ENCODE measurements at places on chromosomes 11 and 22.

- DNase-seq = no peak
Measured at GRCh38 chr22:50165436-50166123, 5.0 kb upstream of the PANX2 start.

DNA sequence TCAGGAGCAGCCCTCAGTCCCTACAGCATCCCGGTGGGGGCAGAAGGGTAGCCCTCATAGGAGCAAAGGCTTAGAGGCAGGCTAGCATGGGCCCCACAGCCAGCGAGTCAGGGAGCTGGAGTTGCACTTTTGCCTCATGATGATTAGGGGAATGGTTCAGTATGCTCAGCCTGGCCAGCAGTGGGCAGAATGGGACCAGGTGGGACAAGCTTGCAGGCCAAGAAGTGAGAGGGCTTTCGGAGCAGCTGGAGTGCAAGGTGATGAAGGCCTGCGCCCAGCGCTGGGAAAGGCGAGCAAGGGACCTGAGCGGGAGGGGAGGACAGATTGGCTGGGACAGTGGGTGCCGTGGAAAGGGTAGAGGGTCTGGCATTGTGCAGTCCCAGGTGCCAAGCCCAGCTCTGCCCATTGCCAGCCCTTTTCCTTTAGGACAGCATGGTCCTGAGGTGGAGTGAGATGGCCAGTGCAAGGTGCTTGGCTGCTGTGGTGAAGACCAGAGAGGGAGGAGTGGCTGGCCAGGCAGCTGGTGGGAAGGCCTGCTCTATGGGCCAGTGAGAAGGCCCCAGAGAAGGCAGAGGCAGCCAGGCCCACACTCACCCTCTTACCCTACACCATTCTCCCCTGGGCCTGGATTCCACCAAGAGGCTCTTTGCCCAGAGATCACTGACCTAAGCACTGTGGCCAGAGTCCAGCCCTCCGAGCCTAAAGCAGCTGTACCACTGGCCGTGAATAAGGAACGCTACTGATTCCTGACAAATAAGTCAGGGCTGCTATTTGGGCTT is 47.9 kb upstream of the SUSD2 start:
- no peak for DNase-seq

DNA sequence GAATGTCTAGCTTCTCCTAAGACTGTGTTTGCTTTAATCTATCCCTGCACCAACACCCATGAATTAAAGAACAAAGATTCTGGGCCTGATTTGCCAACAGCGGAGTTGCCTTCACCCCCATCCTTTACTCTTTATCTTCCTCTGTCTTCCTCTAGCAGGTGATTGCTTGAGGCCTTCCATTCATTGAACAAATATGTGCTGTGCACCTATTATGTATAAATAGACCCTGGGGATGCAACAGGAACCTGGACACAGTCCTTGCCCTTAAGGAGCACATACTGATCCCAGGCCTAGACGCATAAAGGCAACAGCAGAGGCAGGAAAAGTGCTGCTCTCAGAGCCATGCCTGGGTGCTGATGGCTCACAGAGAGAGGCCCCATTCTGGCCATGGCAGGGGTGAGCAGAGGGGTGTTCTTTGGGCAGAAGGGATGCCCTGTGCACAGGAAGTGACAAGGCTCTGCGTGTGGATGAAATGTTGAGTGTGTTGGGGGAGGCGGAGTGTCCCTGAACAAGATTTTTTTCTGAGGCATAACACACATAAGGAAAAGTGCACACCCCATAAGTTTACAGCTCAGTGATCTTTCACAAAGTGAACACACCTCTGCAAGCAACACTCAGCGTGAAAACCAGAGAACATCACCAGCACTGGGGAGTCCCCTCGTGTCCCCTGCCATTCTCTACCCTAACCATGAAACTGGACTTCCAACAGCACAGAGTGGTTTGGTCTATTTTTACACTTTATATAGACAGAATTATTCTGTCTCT is 145.9 kb downstream of the GRIK4 start:
- DNase-seq = no peak

DNA sequence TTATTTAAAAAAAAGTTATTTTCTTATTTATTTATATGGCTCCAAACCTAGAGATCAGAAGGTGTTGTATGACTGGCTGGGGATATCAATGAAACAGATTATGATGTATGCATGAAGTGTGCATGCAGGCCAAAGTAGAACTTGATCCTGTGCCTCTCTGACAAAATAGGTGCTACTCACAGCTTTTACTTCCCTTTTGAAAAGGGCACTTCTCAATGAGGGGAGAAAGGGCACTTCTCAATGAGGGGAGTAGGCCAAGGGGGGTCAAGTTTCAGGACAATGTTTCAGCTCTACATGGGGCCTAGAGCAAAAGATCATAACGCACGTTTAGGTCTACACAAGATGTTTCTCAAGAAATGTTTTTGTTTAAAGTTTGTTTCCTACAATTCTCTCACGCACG is 397.5 kb downstream of the ETS1 start:
- DNase-seq = no peak

- peak; percentile 65 for DNase-seq
Measured at GRCh38 chr11:38089726-38090125, 1491.7 kb upstream of the RAG2 start.

GRCh38 chr11:44711113-44711786 is 15.5 kb upstream of the TSPAN18 start:
- no peak for DNase-seq

DNA sequence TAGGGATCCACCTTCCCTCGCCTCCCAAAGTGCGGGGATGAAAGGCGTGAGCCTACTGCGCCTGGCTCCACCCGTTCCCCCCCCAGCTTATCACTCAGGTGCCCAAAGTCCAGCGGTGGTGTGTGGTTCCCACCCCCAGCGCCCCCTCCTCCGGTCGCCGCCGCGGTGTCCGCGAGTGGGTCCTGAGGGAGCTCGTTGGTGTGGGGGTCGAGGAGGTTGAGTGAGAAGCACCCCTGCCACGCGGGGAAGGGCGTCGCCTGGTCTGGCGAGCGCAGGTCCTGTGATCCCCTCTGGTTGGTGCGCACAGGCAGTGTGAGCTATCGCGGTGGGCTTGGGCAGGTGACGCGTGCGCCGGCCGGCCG is 3900.6 kb upstream of the OR11H1 start:
- DNase-seq = no peak

GRCh38 chr11:34242037-34242625 is 115.7 kb downstream of the ABTB2 start:
- DNase-seq = no peak

DNA sequence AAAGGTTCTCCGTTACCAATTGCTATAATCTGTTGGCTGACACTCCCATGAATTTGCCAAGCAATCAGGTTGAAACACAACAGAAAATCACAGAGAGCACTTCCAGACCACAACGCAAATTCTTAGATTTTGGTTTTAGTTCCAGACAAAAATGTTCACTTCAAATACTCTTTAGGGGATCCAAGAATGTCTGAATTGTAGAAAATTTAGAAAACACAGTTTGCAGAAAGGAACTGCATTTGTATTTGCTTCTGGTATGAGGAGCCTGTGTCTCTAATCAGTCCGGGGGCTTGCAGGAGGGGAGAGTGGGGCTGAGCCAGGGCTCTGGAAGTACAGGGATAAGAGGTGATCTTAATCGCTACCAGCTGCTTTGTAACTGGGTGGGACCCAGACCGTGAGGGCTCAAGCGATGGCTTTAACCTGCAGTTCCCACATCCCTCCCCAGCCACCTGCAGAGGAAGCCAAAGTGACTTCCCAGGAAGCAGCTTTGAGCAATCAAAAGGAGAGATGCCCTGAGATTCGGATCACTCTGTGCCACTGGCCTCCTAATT is 18.7 kb downstream of the SCUBE2 start:
- DNase-seq = no peak

GRCh38 chr22:44702479-44703198 is 635 bp downstream of the PRR5 start:
- peak; percentile 85 for DNase-seq

DNA sequence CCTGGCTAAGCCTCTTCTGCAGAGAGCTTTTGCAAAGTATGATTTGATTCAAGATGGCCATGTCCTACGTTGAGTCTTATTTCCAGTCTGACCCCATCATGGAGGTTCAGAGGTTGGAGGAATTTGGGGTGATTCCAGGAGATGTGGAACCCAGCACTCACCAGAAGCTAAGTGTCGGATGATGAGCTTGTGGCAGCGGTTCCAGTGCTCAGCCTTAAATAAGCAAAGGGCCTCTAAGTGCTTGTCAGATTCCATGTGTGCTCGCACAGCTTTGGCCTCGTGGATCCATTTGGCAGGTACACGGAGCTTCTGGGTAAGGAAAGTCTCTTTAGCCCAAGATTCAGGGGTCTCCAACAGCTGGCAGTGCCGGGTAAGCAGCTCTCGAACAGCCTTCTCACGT is 11.9 kb upstream of the CHRNA10 start:
- no peak for DNase-seq

GRCh38 chr11:3213659-3214419 is 4.8 kb downstream of the MRGPRG start:
- DNase-seq = no peak

GRCh38 chr22:20112623-20113511 is 3.0 kb upstream of the RANBP1 start:
- no peak for DNase-seq

GRCh38 chr22:42131562-42131961 is 952 bp upstream of the CYP2D6 start:
- no peak for DNase-seq

DNA sequence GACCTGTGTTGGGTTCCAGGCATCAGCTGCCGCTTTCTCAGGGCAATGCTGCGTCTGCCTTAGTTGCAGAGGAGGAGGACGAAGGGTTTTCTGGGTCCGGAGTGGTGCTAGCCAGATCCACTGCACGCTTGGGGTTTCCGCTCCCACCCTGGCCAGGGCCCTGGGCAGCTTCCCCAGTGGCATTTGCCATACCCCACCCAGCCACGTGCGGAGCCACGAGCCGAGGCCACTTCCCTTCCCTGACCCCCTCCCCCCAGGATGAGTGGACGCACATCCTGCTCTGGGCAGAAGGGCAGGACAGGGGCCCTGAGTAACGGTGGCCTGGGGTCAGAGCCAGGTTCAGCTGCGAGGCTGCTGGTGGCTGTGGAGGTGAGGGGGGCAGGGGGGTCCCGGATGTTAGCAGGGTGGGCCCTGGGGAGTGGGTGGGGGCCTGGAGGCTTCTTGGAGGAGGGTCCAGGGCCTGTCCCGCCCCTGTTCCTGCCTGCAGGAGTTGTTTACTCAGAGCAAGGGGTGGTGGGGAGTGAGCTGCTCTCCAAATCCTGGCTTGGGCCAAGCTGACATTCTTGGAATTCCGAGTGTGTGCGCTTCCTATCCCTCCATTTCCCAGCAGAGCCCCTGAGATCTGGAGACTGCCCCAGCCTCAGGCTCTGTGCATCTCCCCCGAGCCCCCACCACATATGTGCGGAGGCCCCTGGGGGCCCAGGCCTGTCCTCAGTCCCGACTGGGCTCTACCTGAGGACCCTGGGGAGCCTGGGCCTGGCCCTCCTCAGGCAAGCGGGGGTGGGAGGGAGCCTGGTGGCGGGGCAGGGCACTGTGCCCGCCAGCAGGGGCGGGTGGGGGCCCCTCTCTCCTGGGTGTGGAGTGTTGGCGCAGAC is 1.4 kb downstream of the TSPAN4 start:
- DNase-seq = peak; percentile 94

DNA sequence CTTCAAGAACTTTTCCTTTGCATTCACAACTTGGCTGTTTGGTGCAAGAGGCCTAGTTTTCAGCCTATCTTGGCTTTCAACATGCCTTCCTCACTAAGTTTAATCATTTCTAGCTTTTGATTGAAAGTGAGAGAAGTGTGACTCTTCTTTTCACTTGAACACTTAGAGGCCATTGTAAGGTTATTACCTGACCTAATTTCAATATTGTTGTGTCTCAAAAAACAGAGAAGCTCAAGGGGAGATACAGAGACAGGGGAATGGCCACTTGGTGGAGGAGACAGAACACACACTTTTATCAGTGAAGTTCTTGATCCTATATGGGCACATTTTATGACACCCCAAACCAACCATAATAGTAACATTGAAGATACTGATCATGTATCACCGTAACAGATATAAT is 532.3 kb downstream of the DLG2 start:
- DNase-seq = no peak

DNA sequence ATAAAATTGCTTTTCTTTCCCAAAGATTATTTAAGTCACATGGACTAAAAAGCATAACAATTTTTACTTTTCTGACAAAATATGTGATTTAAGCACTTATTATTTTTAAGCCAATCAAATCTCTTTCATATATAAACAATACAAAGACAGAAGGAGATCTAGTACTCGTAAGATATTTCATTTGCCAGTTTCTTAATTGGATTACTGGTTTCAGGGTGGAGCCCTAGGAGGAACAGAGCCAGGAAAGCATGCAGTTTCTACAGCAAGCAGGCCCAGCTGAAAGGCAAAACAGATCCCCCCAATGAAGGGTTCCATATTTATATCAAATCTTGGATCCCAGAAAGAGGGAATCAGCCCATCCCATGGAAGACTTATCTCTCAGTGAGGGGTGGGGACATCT is 177.0 kb downstream of the KIF18A start:
- no peak for DNase-seq

GRCh38 chr22:23398701-23399366 is 181.3 kb downstream of the IGLL1 start:
- no peak for DNase-seq

- peak; percentile 53 for DNase-seq
Measured at GRCh38 chr22:44931077-44931540, 78.7 kb downstream of the PHF21B start.

- DNase-seq = no peak
Measured at GRCh38 chr11:1344056-1344635, 34.7 kb upstream of the TOLLIP start.

Measured in adipocyte (in vitro differentiated cells).